ENCODE measurements at places on chromosomes 12 and 14.

- no peak for DNase-seq
Measured at GRCh38 chr14:35403114-35403602, 1.4 kb downstream of the NFKBIA start.

GRCh38 chr12:47328831-47329545 is 249.2 kb upstream of the AMIGO2 start:
- no peak for DNase-seq

- DNase-seq = no peak
Measured at GRCh38 chr14:83548061-83548839, 1981.7 kb upstream of the FLRT2 start.

DNA sequence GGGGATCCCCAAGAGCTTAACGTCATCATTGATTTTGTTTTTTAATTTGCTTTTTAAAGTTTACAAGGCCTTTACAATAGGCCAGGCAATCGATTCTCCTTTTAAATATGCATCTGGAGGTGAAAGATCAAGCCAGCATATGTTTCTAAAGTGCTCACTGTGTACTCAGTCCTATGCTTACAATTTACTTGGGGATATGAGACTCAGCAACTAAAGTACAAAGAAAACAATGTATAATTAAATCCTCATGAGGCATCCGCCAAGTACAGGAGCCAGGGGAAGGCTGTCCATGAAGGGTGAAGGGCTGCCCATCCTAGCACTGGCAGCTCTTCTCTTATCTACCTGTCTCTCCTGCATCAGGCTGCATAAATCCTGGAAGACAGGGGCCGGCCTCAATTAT is 11.8 kb downstream of the CCDC92 start:
- no peak for DNase-seq

GRCh38 chr12:2251526-2252209 is 198.9 kb downstream of the CACNA1C start:
- DNase-seq = no peak

GRCh38 chr12:79686171-79686570 is 4.6 kb downstream of the PAWR start:
- no peak for DNase-seq

DNA sequence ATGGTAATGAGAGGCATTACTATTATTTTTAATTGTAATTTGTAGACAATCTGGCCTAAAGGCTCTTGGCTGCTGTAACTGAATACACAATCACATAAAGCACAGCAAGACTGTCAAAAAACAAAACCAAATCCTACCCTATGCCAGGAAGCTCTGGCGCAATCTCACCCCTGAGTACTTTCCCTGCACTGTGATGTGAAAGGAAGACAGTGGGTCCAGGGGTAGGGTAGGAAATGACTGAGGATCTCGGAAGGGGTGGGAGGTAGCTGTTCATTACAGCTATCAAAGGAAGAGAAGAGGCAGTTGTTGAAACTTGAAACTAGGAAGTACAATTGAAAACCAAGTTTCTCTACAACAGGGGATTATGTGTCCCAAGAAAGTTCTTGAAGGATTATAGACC is 202.8 kb downstream of the ANO2 start:
- DNase-seq = no peak

GRCh38 chr14:27145170-27145569 is 547.3 kb upstream of the NOVA1 start:
- no peak for DNase-seq

- DNase-seq = no peak
Measured at GRCh38 chr12:111444314-111444924, 38.7 kb downstream of the SH2B3 start.

DNA sequence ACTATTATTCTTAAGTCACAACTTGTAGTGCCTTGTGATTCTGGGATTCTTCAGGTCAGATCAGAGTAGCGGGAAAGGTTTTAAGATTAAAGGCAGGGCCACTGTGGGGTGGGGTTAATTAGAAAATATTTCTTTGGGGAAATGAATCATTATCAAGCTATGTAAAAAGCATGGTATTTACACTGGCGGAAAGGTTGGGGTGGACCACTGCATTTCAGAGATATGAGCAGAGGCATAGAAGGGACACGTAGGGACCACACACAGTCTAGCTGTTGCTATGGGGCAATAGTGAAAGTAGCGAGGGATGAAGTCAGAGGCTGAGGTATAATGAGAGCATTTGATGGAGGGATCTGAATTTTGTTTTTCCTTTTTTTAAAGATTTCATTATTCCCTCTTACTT is 31.7 kb upstream of the KCNH3 start:
- no peak for DNase-seq

Measured in stimulated activated CD8-positive, alpha-beta memory T cell treated with anti-CD3 and anti-CD28 coated beads, Interleukin-2, amount 100 ng/mL, for 48 hours (primary cell).